CD4-positive, alpha-beta T cell treated with Interferon alpha-2 for 1 hour (primary cell): ENCODE measurements at places on chromosomes 11 and 22.

DNA sequence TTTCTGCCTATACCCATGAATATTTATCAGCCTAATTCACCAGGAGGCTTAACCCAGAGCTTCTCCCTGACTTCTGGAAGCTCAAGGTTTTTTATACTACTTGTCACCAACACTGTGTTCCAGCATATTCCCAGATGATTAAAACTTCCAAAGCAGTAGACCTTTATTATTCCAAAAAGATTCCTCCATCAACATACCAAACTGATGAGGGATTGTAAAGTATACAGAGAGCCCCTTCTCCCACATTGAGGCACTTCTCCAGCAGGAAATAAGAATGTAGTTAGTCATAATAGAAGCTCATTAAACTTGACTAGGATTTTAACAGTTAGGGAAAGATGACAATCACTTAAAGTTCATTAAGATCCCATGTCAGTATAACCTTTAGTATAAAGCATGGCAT lies 51.4 kb upstream of the CEP126 start:
- no peak for DNase-seq

- DNase-seq: no peak
Observed at GRCh38 chr11:59368238-59369022, 9.7 kb downstream of the OR5AN1 start.

- no peak for DNase-seq
Observed at GRCh38 chr22:36796552-36797175, 20.2 kb downstream of the PVALB start.

- peak; percentile 85 for DNase-seq
Observed at GRCh38 chr22:30270832-30271231, 4.2 kb upstream of the OSM start.

DNA sequence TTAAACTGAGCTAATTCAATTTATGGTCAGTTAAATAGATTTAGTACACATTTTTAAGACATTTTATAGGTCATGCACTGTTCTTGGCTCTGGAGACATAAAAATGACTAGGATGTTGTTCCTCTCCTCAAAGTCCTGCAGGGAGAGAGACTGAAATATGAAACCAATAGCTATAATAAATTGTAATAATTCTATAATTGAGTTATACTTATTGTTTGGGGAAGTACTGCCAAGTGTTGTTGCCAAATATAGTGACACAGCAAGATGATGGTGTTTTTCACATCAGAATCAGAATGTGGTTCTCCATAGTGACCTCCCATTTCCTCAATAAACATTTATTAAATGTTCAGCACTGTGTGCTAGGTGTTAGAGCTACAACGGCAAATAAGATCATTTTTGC lies 470.6 kb downstream of the NTM start:
- DNase-seq: no peak

- no peak for DNase-seq
Observed at GRCh38 chr22:36731916-36732315, 28.4 kb upstream of the CACNG2 start.

DNA sequence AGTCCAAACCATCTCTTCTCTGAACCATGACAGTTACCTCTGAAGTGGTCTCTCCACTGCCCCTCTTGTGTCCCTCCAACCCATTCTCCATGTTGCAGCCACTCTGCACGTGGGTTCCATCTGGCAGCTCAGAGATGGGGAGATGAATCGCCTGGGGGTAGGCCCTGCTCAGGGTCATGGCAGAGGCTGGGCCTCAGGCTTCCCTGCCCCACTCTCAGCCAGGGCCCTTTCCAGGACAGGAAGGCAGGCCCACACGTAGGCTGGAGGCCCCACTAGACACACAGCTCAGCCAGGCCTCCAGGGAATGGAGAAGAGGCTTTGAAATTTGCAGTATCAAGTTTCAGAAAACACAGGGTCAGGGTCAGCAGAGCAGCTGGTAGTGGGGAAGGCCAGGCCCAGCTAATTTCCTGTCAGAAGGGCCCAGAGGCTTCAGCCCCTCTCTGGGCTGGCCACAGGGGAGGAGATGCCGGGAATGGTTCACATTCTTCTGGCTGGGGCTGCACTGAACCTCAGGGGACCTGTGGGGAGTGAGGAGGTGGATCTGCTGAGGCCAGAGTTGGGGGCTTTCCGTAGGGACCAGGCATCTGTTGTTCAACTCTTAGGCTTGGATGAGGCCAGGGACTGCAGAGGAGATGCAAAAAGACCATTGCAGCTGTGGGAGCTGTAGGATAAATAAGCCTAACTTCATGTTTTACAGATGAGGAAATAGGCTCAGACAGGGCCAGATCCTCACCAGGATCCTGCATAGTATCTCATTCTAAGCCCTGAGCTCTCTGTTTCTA lies 101.6 kb downstream of the SWAP70 start:
- no peak for DNase-seq

GRCh38 chr11:1553808-1554594 lies 18.1 kb downstream of the DUSP8 start:
- no peak for DNase-seq

DNA sequence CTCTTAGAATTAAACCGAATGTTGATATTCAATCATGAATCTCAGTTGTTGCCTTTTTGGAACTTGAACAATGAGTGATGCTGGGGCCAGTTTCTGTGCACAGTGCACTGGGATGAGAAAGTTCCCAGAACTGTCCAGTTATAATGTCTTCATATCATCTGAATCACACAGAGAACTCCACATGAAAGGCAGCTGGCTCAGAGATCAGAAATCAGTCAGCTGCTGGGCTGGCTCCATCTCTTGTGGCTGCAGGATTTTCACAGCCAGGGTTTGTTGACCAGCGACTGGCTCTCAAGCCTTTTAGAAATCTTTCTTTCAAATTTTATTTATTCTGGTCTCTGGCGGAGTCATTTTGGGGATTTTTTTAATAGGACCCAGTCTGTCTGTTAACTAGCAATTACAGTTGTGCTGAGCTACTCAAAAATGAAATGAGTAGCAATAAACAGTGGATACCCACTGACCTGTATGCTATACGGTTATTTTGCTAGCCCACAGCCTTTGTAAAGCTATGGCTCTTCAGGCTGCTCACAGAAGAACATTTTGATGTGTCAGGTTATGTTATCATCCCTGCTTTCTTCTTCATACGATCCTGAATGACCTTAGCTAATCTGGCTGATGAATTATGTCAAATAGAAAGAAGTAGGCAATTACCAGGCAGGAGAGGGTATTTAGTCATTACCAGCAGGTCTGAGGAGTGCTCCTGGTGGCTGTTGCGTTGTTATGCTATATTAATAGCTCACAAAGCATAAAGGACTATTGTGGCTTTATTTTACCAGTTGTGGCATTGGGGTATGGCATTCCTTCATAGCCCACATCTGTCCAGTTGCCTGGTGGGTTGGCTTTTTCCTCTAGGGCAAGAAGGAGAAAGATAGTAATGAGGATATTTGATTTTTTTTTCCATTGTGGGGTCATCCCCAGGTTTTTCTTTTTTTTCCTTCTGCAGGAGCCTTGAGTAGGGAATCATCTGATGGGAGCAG lies 3.6 kb downstream of the FAT3 start:
- DNase-seq: no peak

DNA sequence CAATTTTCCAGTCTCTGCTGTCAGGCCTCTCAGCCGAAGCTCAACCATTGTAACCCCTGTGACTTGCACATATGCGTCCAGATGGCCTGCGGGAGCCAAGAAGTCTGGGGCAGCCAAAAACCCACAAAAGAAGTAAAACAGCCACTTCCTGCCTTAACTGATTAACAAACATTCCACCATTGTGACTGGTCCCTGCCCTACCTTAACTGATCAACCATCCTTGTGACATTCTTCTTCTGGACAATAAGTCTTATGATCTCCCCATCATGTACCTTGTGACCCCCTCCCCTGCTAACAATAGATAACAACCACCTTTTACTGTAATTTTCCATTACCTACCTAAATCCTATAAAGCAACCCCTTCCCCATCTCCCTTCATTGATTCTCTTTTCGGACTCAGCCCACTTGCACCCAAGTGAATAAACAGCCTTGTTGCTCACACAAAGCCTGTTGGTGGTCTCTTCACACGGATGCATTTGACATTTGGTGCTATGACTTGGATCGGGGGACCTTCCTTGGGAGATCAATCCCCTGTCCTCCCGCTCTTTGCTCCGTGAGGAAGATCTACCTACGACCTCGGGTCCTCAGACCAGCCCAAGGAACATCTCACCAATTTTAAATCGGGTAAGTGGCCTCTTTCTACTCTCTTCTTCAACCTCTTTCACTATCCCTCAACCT lies 1.3 kb upstream of the NDUFC2 start:
- DNase-seq: no peak

DNA sequence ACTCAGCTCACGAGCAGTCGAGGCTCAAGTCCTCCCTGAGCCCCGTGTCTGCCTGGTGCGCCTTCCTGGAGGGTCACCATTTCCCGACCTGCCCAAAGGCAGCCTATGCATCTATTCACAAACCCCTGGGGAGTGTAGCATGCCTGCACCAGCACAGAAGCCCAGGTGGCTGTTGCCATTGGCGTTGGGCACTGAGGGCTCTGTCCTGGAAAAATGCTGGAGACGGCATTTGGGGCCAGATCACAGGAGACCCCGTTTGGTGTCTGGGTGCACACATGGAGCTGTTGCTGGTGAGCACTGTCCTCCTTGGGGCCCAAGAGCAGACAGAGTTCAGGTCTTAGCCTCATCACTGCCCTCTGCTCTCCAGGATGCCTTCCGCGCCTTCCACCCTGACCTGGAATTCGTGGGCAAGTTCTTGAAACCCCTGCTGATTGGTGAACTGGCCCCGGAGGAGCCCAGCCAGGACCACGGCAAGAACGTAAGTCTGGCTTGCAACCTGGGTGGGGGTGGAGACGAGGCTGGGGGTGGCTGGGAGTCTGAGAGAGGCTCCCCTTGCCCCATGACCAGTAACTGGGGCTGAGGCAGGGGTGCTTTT lies 9.4 kb downstream of the FADS2 start:
- no peak for DNase-seq

- no peak for DNase-seq
Observed at GRCh38 chr11:60059521-60060240, 3.2 kb downstream of the MS4A3 start.

DNA sequence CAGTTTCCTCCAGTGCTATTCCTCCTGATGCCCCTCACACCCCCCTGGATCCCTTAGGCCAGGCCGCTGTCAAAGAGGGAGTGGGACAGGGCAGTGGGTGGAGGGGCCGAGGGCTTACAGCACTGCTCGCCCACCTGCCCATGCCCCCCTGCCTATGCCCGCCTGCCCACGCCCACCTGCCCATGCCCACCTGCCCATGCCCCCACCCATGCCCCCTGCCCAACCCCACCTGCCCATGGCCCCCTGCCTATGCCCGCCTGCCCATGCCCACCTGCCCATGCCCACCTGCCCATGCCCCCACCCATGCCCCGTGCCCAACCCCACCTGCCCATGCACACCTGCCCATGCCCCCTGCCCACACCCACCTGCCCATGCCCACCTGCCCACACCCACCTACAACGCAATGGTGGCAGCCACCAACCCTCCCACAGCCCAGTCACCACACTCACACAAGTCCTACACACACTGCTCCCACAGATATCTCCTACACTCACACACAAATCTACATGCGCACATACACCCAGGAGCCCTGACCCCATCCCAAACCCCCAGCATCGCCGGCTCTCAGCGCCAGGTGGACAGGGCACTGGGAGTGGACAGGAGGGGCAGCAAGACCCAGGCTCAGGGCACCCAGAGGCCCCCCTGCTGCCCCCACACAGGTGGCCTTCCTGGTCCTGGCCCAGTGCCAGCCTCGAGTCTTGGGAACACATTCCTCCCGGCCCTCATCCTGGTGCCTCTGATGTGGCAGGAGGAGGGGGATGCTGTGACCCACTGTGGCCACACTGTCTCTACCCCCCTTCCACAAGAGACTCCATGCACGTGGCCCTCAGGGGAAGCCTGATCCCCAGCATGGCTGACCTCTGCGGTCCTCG lies 61.8 kb downstream of the CYTH4 start:
- no peak for DNase-seq

- no peak for DNase-seq
Observed at GRCh38 chr22:29609139-29609538, 5.7 kb downstream of the NF2 start.

DNA sequence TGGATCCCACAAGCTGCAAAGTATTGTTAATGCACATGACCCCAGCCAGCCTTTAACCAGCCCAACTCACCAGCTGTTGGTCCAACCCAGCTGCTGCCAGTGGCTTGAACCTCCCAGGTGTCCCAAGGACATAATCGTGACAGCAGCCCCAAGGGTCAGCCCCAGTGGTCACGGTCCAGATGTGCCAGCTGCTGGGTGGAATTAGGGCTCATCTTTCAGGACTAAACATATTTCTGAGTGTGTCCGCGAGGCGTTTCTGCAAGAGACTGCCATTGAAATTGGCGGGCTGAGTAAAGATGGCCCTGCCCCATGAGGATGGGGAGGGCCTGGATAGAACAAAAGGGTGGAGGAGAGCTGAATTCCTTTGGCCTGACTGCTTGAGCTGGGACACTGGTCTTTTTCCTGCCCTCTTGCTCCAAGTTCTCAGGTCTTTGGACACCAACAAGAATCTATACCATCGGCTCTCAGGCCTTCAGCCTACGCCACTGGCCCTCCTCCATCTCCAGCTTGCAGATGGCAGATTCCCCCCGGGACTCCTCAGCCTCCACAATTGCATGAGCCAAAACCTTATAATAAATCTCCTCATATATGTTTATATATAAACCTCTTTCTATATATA lies 240.2 kb downstream of the MN1 start:
- DNase-seq: no peak

DNA sequence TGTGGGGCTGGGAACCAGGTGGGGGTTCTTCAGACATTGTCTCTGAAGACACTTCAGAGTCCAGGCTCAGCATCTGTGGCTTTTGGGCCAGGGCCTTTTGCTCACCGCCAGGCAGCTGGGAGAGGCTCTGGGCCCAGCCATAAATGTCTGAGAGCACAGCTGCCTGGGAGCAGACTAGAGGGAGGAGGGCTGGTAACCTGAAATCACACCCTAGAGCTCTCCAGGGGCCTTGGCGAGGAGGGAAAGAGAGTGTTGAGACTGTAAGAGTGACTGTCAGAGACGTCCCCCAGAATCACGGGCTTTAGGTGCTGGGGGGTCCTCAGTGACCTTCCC lies 4.1 kb downstream of the TRABD start:
- no peak for DNase-seq

DNA sequence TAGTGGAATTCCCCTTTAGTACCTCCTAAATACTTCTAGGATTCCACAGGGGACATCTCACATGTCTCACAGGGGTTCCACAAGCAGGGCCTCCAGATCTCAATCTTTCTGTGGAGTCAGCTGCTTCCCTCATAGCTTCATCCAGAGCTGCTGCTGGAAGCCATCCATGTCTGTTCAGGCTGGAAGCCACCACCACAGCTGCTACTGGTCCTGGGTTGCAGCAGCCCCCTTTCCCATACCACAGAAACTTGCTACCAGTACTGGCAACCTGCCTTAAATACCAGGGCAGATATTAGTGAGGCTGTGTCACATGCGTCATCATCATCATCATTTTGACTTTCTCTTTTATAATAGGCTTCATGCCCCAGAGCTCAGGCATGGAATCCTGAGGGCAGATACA lies 242.7 kb upstream of the NCAM1 start:
- no peak for DNase-seq

GRCh38 chr11:3052109-3052479 lies 5.1 kb downstream of the CARS1 start:
- DNase-seq: no peak

GRCh38 chr11:123249354-123249753 lies 54.3 kb upstream of the CLMP start:
- DNase-seq: no peak
